ENCODE measurements at places on chromosomes 6 and 20.
A peak's percentile ranks its signal among the peaks of the same experiment; 100 is the strongest.

- DNase-seq, result no peak
Measured at GRCh38 chr20:63127700-63128364, 88.1 kb downstream of the YTHDF1 start.

DNA sequence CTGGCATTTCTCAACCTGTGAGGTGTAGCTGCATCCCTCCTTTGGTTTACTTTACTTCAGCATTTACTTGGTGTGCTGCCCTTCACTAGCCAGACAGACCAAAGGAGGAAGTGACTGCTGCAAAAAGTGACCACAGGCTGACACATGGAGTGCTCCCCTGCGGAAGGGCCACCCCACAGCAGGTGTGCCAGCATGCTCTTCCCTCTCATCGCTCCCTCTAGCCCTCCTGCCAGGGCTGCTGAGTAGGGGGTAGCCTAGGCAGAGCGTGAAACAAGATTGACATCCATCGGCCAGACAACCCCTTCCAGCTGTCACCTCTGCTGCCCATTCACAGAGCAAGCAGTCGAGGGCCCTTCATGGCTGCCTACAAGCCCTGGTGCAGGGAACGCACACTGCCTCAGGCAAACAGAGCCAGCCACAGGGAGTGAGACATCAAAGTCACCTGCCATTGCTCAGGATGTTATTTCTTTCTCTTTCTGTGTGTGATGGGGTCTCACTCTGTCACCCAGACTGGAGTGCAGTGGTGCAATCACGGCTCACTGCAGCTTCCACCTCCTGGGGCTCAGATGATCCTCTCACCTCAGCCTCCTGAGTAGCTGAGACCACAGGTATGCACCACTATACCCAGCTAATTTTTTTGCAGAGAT lies 102.0 kb upstream of the RPS6KA2 start:
- no peak for DNase-seq

- no peak for DNase-seq
Measured at GRCh38 chr6:125699591-125699990, 49.8 kb upstream of the HEY2 start.

GRCh38 chr20:45935416-45936046 lies 1.0 kb downstream of the PCIF1 start:
- no peak for DNase-seq

DNA sequence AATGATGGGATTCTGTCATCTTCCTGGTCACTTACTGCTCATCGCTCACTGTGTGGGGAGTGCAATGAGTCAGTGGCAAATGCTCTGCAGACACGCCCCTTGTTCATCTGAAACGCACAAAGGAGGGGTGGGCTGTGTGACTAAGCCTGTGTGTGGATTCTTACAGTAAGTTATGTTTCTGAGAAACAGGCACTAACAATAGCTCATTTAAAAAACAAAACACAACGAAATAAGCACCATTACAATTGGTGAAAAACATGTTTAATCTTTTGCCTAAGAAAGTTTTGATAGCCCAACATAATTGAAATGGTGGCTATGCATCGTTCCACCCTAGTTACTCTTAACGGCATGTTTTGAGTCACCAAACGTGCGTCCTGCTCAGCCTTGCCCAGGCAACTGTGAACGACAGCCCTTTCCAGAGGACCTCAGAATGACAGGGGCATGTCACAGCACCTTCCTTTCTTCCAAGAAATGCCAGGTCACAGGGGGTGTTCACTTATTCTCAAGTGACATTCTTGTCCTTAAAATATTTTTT lies 118.4 kb upstream of the SGK1 start:
- DNase-seq, result peak; percentile 93

DNA sequence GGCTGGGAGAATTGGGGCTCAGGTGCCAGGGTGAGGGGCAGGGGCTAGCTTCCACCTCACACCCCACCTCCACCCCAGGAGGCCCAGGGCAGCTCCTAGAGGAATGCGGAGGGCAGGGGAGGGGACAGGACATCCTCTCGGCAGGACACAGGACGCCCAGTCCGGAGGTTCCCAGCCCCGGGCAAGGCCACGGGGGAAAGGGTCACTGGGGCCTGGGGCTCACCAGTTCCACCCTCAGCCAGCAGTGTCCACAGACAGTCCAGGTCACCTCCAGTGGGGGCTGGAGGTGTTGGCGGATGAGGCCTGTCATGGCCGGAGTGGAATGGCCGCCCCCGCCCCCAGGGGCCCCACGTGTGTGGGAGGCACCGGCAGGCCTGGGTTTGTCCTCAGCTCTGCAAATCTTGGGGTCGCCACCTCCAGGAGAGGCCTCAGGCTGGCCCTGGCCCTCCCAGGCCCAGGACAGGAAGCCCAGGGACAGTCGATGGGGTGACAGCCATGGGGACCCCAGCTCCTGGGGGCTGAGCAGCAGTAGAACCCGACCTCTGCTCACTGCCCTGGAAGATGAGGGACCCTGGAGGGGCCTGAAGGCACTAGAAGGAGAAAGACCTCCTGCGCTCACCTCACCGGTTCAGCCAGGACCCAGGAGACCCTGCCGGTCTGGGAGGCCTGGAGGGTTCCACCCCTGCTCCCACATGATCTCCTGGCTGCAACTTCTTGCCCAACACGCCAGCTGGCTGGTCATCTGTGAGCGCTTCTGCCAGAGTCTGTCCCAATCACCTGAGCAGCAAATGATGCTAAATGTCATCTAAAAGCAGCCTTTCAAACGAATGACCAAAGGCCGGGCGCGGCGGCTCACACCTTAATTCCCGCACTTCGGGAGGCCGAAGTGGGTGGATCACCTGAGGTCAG lies 13.0 kb upstream of the ABHD16B start:
- DNase-seq, result no peak

GRCh38 chr6:100023798-100024197 lies 29.8 kb upstream of the MCHR2 start:
- DNase-seq, result no peak

DNA sequence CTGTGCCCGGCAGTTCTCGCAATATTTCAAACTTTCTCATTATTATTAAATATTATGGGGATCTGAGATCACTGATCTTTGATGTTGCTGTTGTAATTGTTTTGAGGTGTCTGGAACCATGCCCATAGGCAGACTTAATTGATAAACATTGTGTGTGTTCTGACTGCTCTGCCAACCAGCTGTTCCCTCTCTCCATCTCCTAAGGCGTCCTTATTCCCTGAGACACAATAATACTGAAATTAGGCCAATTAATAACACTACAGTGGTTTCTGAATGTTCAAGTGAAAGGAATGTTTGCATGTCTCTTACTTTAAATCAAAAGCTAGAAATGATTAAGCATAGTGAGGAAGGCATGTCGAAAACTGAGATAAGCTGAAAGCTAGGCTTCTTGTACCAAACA lies 7.6 kb downstream of the MAPK14 start:
- DNase-seq, result no peak

- no peak for DNase-seq
Measured at GRCh38 chr20:24363031-24363430, 106.4 kb upstream of the SYNDIG1 start.

DNA sequence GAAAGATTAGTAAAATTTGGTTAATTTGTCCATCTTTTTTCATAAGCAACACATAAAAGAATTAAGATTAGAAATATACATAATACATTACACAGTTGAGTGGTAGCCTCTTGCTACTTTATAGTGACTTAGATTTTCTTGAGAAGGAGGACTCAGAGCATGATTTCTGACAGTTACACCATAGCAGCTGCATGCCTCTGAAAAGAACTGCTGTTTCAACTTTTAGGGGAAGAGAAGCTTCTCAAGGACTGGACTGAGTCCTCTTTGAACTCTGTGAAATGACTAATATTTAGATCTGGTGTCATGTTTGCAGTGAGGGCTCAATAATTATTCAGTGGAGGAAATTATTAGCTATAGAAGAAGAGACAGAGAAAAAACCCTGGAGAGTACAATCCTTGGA lies 272.5 kb downstream of the BTBD9 start:
- DNase-seq, result no peak

DNA sequence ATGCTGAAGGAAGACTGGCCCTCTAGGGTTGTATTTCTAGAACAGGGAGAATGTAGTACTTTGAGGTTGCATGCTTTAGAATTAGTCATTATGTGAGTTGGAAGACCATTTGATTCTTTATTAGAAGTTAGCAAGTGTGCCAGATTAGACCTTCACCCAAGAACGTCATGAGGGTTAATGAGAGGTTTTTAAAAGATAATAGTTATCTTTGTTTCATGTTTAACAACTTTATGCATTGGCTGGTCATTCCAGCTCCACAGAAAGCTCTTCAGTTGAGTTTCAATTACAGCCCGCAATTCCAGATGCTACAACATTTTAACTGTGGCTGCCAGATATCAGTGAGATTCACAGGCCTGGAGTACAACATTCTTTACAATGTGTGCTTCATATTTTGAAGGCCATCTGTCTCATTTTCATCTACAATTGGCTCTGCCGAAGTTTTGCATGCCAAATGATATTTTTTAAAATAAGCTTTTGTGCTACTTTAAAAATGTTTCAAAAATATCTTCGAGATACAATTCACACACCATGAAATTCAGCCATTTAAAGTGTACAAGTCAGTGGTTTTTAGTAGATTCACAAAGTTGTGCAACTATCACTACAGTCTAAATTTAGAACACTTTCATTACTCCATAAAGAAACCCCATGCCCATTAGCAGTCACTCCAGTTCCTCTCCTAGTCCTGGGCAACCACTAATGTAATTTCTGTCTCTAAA lies 61.1 kb upstream of the FBXO30 start:
- no peak for DNase-seq

DNA sequence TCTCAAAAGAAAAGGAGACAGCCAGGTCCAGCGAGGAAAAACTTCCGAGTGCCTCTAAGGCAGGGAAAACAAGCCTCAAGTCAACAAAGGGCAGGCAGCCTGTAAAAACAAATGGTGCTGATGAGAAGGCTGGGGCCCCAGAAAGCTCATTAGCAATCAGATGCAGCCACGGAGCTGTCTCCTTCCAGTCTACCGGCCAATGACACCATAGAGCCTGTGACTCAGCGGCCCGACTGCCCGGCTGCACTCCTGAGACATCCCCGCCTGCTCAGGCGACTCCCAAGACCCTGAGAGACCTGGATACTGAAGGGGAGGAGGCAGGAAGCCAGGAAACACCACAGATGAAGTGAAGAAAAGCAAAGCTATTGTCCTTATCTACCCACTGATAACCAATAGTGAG lies 120.1 kb upstream of the HDDC2 start:
- DNase-seq, result peak; percentile 21

DNA sequence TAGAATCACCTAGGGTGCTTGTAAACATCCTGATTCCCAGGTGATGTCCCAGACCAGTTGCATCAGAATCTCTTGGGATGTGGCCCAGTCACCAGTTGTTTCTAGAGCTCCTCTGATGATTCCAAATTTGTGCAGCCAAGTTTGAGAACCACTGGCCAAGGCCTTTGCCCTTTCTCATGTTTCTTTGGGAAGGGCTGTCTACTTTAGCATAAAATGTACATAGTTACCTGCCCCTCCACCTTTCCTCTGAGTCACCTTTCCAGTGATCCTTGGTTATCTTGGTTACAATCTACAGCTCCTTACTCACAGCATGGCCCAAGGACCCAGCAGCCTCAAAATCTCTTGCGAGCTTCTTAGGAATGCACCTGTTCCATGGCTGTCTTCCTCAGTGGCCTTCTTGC lies 266.4 kb upstream of the PRND start:
- DNase-seq, result no peak

GRCh38 chr20:33553516-33553915 lies 63.6 kb downstream of the CBFA2T2 start:
- DNase-seq, result no peak

GRCh38 chr20:23096986-23097520 lies 10.9 kb upstream of the CD93 start:
- no peak for DNase-seq

GRCh38 chr6:35310265-35310831 lies 12.7 kb downstream of the DEF6 start:
- no peak for DNase-seq

- DNase-seq, result no peak
Measured at GRCh38 chr6:120938876-120939472, 395.3 kb downstream of the TBC1D32 start.

DNA sequence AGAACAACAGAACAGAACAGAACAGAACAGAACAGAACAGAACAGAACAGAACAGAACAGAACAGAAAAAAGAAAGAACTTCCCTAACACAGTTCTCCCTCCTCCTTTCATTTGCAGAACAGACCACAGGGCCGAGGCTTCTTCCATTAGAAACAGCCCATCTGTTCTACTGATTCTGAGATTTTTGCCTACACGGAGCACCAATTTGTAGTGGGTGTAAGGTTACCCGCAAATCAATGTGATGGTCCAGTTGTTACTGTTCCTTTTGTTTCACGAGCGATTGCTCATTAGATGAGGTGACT lies 734 bp upstream of the OGFRL1 start:
- no peak for DNase-seq

DNA sequence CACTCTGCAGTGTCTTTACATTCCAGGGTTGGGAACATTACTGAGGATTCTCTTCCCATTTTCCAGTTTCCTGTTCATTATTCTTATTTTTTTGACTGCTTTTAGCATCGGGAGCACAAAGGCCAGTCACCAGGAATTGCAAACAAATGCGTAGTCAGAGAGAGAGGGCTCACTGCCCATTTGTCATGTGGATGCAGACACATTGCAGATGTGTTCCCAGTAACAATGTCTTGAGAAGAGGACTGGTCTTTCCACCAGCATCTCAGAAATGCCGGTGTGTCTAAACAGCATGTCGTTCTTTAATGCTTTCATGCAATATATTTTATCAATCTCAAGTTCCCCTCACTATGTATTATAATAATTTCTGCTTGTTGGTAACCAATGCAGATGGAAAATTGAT lies 952 bp upstream of the TAAR6 start:
- no peak for DNase-seq

- DNase-seq, result no peak
Measured at GRCh38 chr6:7866526-7866925, 44.1 kb downstream of the TXNDC5 start.

DNA sequence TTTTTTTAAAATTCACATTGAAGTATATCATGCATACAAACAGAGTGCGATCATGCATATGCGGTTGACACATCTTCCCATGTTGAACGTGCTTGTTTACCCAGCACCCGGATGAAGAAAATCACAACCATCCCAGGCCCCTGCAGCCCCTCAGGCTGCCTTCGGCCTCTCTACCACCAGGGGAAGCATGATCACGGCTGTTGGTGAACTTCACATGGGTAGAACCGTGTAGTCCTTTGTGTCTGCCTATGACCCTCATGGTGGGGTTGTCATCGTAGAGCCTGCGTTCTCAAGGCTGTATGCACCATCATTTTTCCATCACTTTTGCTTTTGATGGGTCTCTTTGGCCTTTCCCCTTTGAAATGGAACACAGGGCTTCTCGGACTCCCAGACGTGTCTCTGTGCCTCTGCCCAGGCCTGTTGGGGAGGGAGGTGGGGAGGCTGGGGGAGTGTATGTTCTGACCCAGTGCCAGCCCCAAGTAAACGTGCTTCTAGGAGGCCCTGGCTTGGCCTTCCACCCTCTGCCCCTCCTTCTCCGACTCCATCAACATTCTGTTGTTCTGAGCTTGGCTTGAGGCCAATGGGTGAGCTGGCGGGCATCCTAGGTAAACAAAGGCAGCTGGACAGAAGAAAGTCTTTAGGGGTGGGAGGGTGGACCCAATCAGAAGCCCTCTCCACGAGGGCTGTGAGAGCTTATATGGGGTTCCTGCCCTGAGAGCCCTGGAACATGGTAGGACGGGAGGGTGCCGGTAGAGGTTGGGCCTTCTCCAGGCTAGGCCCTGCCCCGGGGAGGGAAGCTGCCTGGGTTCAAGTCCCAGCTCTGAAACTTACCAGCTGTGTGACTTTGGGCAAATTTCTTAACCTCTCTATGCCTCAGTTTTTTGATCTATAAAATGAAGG lies 39.7 kb downstream of the TGM2 start:
- no peak for DNase-seq
